A549 treated with AZD2906 at 1 μM for 4 hours (cell line): ENCODE measurements at places on chromosomes 1 and 21. TPM values are rescaled to one million over a fixed set of nuclear protein-coding genes. Genes with fewer than 3 reads are reported as not detected.

Gene OVAAL
- 0.08 to 0.17 TPM (median 0.14 TPM) in 4 of 5 replicates, not detected in the other for total RNA-seq

Gene DISC1
- 0.10 to 0.31 TPM (median 0.22 TPM) in 5 replicates for total RNA-seq

Gene NGF
- total RNA-seq = 0.38 to 0.91 TPM (median 0.59 TPM) in 5 replicates

Gene TBX15
- 0.02 to 0.08 TPM (median 0.05 TPM) in 4 of 5 replicates, not detected in the other for total RNA-seq

Gene BSND
- total RNA-seq = not detected in 5 replicates

Gene HLCS
- 5.4 to 7.6 TPM (median 6.6 TPM) in 5 replicates for total RNA-seq

Gene AADACL3
- total RNA-seq = not detected in 5 replicates

Gene SHE
- 0.10 to 0.17 TPM (median 0.15 TPM) in 5 replicates for total RNA-seq

Gene ZNF436
- 4.8 to 5.9 TPM (median 5.0 TPM) in 5 replicates for total RNA-seq

Gene PDPN
- total RNA-seq = 0.10 TPM in 1 of 5 replicates, not detected in the others

Gene SPATA6
- total RNA-seq = 1.9 to 2.9 TPM (median 2.2 TPM) in 5 replicates

Gene THEM5
- 0.06 TPM in 1 of 5 replicates, not detected in the others for total RNA-seq

Gene FCAMR
- not detected in 5 replicates for total RNA-seq

Gene IGSF9
- total RNA-seq = 0.12 to 0.22 TPM (median 0.15 TPM) in 5 replicates
